ENCODE measurements at places on chromosomes 2 and 18.

- DNase-seq = peak; percentile 12
Measured at GRCh38 chr18:36381075-36381474, 83.6 kb downstream of the FHOD3 start.

DNA sequence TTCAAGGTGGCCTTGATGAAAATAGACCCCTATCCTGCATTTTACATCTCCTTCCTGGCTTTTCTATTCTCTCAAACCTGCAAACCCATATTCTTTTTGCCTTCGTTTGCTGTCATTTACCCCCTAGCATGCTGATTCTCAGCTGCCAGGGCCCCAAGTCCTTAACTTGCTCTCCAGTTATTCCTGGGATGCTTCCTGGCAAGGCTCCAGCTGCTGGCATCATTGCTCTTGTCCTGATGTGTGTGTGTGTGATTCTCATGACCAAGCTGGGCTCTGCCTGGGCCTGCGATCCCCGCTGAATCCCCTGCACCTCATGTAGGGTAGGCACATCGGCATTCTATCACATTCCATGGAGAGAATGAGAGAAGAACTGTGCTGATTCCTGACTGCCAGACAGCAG is 11.9 kb downstream of the NPAS2 start:
- DNase-seq = no peak

GRCh38 chr18:11027862-11028261 is 121.5 kb downstream of the PIEZO2 start:
- no peak for DNase-seq

- DNase-seq = no peak
Measured at GRCh38 chr2:17959833-17960232, 81.4 kb downstream of the KCNS3 start.

DNA sequence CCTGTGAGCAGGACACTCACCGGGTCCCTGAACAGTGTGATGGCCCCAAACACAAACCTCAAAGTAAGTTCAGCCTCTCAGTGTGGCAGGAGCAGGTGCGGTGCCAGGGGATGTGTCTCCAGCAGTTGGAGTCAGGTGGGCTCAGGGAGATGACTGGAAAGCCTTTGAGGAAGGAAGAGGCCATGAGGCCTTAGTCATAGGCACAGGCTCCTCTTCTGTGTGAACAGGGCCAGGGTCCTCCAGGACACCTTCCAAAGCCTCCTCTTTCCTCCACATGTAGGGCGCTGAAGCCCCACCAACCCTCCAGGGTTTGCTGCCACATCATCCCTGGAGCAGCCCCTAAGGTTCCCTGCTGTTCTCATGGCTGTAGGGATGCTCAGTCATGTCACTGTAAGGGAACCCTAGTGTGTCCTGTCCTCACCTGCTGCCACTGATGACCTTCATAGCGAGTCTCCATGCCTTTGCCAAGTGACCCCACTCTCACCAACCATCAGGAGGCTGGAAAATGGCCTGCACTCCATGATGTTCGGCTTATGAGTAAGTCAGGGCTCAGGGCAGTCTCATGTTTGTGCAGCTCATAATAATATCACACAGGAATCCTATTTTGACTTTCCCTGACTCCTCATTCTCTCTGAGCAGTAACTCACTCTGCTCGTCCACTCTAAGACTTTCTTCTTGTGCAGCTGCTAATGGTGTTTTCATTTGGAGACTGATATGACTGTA is 1152.9 kb downstream of the RPIA start:
- DNase-seq = no peak

DNA sequence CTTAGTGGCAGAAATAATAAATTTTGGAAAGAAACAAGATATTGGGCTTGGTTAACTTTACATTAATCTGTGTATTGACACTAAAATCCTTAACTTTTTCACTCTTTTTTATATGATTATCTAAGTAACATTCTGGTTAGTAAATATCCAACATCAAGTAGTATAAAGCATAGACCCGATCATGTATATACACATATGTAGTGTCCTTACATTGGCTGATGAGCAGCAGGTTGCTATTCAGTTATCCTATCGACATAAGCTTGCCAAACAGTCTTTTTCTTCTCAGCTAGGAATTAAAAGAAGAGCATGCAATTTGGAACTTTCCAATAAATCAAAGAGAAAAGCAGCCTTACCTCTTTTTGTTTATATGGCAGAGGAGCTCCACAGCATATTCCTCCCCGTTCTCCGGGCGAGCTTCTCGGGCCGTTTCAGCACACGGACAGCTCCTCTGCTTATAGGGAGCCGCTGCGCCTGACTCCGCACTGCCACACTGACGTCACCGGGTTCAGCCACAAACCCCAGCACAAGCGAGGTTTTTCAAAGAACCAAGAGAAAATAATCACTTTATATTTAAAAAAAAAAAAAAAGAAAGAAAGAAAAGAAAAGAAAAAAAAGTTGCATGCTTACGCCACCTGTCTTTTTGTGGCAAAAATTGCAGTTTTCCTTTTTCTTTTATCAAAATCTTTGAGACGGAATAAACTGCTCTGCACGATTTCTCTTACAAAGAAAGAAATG is at the start of gene SCG2:
Gene SCG2 (minus strand): TSS at position 430 of the 735 bp plus-strand sequence. CDS start 3,079 bp downstream, outside the sequence.
- peak; percentile 77 for DNase-seq

GRCh38 chr2:238136820-238137537 is 1.5 kb upstream of the KLHL30 start:
- DNase-seq = no peak

GRCh38 chr2:12320991-12321641 is 395.6 kb upstream of the TRIB2 start:
- peak; percentile 11 for DNase-seq

All from putamen (tissue), 1 donor.